Urinary bladder (tissue), 4 donors: ENCODE measurements at places on chromosomes 12 and 14. TPM values are rescaled to one million over a fixed set of nuclear protein-coding genes. Genes with fewer than 3 reads are reported as not detected.

The FZD10 gene
- 3.5 TPM for total RNA-seq

DNA sequence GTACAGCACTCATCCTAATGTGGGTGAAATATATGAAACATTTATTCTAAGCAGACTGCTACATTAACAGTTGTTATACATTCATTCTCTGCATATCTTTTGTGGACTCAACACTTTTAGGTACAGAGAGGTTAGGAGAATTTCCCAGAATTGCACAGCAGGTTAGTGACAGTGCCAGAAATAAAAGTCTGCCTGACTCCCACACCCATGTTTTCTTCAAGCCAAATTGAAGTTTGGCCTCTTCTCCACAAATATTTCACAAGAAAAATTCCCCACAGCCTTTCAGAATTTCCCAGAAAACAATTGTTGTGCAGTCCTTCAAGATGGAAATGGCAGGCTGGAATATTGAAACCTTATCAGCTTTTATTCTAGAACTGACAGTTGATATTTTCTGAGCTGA is 464.8 kb downstream of the RAD51B start:
- no peak for DNase-seq

DNA sequence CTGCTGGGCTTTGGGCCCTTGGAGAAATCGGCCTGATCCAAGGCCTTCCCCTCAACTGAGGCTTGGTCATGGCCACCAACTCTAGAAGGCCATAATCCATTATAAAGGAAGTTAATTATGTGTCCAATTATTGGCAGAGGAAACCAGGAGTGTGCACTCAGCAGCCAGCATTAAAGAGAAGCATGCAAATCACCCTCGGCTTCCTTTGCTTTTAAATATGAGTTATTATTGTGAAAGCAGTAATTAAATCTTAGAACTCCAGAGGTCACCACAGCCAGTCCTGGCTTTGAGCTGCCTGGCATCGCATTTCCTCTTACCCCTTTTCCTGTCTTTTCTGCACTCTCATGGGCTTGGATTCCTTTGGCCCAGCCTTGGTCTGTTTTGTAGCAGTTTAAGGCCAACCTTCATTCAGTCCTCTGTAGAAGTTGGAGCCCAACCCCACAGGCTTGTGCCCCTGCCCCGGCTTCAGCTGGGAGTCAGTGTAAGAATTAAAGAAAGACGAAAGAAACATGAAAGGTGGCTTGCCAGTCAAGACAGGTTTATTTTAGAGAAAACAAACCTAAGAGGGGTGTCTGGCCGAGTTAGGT is 14.7 kb upstream of the KRT86 start:
- no peak for DNase-seq

The TPPP2 gene
- total RNA-seq = not detected

DNA sequence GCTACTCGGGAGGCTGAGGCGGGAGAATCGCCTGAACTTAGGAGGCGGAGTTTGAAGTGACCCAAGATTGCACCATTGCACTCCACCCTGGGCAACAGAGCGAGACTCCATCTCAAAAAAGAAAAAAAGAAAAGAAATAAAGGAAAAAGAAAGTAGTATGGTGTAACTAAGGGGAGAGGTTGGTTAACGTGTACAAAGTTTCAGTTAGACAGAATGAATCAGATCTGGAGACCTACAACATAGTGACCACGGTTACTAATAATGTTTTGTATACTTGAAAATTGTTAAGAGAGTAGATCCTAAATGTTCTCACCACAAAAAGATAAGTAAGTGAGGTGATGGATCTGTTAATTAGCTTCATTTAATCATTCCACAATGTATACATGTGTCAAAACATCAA is 1208.8 kb downstream of the VRK1 start:
- no peak for DNase-seq

GRCh38 chr14:88384718-88385117 is 739 bp upstream of the SPATA7 start:
- peak; percentile 0 for DNase-seq

The AQP6 gene
- total RNA-seq = 0.26 TPM

- DNase-seq = no peak
These were observed 47.1 kb upstream of the OVCH1 start for GRCh38 chr12:29544428-29545101.

The MARCHF9 gene
- total RNA-seq = 4.0 TPM

- no peak for DNase-seq
These were observed 155.2 kb downstream of the BCL11B start for GRCh38 chr14:99116741-99117295.

GRCh38 chr12:56186957-56187356 is 2.3 kb downstream of the SMARCC2 start:
- no peak for DNase-seq

The SLC25A29 gene
- 14.6 TPM for total RNA-seq

- no peak for DNase-seq
These were observed 34.5 kb downstream of the IPO8 start for GRCh38 chr12:30661210-30661609.

- DNase-seq = no peak
These were observed 1.3 kb upstream of the NCOR2 start for GRCh38 chr12:124568431-124569374.

The CLEC9A gene
- 0.90 TPM for total RNA-seq

The HOXC12 gene
- not detected for total RNA-seq

The TAS2R43 gene
- total RNA-seq = 23.7 TPM

The LHX5 gene
- total RNA-seq = not detected

The SYCP3 gene
- total RNA-seq = 0.21 TPM

GRCh38 chr14:73287071-73287470 is 49.8 kb downstream of the PAPLN start:
- no peak for DNase-seq

GRCh38 chr12:7145671-7146070 is 15.5 kb downstream of the CLSTN3 start:
- no peak for DNase-seq

The PTHLH gene
- 13.7 TPM for total RNA-seq

DNA sequence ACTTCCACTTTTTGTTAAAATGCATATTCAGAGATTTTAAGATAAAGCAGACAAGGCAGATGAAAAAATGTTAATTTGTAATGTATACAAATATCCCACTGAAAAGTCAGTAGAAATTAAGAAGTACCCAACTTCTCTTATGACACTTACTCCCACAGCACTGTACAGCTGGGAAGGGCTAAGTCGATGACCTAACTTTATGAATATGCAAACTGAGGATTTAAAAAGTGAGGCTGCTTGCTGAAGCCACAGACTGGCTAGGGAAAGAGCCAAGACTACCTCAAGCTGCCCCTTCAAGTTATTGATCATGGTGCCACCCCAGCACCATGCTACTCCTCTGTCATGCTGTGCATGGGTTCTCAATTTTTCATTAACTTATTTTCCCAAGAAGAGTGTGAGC is 17.0 kb downstream of the PPM1H start:
- DNase-seq = no peak

DNA sequence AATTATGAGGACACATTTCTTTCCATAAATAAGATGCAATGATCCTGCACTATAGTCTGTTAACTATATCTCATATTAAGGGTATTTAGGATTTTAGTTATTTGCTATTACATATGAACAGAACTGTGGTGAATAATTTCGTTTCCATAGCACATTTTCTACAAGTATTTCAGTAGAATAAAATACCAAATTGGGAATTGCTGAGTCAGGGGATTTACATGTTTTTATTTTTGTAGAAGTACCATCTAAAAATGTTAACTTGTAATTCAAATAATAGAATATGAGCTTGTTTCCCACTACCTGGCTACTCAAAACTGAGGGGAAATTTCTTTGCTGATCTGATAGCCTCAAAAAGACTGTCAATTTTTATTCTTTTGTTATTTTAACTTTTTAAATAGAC is 124.1 kb downstream of the SCAF11 start:
- no peak for DNase-seq

DNA sequence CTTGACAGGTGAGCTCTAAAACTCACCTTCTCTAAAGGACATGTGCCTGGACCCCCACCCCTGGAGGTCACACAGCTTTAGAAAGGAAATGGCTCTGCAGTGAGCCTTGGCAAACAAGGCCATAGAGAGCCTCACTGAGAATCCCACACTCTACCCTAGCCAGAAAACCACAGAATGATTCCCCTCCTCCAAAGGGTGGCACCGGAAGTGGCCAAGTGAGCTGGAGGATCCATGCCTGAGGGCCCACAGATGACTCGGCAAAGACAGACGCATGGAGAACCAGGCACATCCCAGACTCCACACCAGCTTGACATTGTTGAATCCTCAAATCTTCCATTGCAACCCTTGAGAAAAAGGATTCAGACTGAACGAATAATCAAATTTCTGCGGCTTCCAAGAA is 54.2 kb upstream of the PTHLH start:
- no peak for DNase-seq

The DUSP6 gene
- total RNA-seq = 77.1 TPM

- DNase-seq = no peak
These were observed 98.3 kb downstream of the SPTSSA start for GRCh38 chr14:34363733-34364134.

DNA sequence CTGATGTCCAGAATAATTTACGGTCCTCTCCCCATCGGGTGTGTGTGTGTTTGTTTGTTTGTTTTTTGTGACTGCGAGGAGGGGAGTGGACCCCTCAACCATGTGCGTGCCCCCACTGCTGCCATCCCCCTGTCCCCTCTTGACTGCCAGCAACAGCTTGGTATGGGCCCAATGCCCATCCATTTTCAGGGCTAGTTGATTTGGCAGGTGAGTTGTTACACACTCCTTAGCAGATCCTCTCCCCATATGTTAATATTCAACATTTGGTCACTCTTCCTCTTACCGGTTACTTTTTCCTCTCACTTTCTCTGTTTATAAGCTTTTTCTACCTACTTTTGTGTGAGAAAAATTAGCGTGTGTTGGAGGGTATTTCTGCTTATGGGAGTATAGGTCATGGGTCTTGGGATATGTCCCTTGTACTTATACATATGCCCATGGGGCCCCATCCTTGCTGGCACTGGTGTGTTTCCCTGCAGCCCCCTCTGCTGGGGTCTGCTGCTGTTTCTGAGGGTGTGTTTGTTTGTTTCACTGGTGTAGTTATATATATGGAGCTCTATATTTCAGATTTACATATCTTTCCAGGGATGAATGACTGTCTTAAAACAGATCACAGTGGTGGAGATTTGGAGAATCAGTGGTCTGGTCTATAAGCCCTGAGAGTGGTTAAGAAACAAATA is 33.8 kb downstream of the ZFHX2 start:
- no peak for DNase-seq

- DNase-seq = no peak
These were observed 136.4 kb downstream of the CEP128 start for GRCh38 chr14:80805136-80805535.

The RIC8B gene
- total RNA-seq = 28.9 TPM

DNA sequence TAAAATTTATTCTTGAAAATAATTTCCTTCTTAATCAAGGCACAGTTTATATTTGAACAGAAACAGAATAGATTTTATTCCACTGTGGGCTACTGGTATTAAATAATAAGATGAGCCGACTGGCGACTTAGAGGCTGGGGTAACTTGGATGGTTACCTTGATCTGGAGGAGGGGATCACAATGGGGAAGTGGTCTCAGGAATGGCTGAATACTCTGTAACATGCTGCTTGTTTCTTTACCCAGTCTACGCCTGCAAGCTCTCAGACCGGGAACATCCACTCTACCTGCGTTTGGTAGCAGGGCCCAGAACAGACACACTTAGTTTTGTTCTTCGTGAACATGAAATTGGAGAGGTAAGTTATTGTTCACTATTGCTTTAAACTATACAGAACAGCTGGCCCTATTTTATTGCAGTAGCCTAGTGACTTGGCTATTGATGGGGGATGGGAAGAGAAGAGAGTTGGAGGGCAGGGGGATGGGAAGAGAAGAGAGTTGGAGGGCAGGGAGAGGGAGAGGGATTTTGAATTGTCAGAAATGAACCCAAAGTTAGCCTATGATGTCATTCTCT is 67.9 kb downstream of the GNS start:
- DNase-seq = no peak

The SMIM41 gene
- total RNA-seq = 3.4 TPM

The RD3L gene
- total RNA-seq = not detected

- DNase-seq = no peak
These were observed 31.0 kb downstream of the EID3 start for GRCh38 chr12:104334581-104334980.

GRCh38 chr14:62381311-62382070 is 619.3 kb downstream of the SNAPC1 start:
- DNase-seq = no peak

The AJUBA gene
- total RNA-seq = 28.0 TPM

The OTOGL gene
- total RNA-seq = 4.5 TPM

DNA sequence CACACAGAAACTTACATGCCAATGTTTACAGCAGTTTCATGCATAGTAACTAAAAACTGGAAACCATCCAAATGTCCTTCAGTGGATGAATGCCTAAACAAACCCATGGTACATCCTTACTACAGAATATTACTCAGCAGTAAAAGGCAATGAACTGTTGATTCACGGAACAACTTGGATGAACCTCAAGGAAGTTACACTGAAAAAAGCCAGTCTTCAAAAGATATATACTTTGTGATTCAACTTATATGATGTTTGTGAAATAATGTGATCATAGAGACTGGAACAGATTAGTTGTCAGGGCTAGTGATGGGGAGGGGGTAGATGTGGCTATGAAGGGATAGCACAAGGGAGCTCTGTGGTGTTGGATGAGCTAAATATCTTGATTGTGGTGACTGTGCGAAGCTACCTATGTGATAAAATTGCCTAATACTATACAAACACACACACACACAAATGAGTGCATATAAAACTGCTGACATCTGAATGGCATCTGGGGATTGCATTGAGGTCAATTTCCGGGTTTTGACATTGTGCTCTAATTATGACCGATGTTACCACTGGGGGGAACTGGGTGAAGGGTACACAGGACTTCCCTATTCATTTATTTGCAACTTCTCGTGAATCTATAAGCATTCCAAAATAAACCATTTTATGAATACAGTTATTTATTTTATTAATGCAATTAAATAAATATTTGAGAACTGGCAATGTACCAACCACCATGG is 94.3 kb downstream of the RIN3 start:
- DNase-seq = no peak

The ZNF10 gene
- total RNA-seq = 18.3 TPM

DNA sequence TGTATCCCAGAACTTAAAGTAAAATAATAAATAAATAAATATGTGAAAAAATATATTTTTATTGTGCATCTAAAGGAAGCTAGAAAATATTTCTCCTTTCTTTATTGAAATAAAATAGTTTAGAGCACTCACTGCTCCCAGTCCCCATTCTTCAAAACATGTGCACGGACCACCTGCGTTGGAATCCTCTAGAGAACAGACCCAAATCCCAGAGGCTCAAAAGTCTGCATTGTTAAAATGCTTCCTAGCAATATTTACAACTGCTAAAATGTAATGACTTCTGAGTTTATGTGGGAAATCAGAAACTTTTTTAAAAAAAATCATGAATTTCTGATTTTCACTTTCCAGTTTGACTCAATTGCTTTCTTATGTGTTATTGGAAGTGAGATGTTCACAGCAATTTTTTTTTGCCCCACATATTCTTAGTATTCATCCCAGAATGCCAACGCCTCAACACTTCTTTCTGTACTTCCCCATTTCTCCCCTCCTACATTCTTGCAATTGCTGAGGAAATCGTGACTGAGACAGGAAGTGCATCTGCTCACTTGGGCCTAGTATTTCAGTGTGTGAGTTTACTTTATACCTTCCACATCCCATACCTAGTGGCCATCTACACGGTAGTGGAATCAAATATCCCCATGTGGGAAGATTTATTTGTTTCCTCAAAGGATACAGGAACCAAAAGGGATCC is 116.0 kb upstream of the FLRT2 start:
- no peak for DNase-seq

The SIX6 gene
- not detected for total RNA-seq
